Stimulated activated CD8-positive, alpha-beta memory T cell treated with anti-CD3 and anti-CD28 coated beads, Interleukin-7, amount 100 ng/mL, for 48 hours (primary cell): ENCODE measurements at places on chromosomes 1 and 21.

DNA sequence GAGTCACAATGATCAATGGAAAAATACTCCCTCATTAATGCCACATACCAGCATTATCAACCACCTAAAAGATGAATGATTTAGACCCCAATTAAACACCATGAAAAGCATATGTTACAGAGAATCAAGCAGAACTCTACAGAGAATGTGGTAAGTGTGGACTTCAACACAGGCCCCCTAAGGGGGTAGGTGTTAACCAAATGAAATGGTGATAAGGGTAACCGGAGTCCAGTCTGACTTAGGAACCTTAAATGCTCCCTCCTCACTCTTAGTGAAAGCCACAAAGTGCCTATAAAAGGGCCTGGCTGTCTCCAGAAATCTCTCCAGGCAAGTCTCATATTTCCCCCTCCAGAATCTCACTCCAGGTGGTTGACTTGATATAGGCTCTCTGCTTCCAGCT is 149.2 kb upstream of the FOXD3 start:
- DNase-seq = no peak

- no peak for DNase-seq
These were observed 46.1 kb upstream of the SLC30A1 start for GRCh38 chr1:211625040-211625439.

- no peak for DNase-seq
These were observed 79.8 kb downstream of the PIGK start for GRCh38 chr1:77139389-77139788.

DNA sequence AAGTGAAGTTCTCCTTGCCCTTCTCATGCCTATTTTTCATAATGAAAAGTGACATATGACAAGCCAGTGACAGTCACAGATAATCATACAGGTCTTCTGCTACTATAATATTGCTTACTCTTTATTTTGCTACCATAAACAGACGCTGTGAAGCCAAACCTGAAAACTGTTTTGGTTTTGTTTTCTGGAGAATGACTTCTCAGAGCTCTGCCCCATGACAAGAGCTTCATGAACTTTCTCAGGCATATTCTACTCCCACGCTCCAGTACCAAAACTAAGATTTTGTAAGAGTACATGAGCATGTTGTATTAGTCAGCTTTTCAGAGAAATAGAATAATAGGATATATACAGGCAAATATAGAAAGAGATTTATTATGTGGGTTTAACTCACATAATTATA is 64.3 kb upstream of the VTCN1 start:
- no peak for DNase-seq

DNA sequence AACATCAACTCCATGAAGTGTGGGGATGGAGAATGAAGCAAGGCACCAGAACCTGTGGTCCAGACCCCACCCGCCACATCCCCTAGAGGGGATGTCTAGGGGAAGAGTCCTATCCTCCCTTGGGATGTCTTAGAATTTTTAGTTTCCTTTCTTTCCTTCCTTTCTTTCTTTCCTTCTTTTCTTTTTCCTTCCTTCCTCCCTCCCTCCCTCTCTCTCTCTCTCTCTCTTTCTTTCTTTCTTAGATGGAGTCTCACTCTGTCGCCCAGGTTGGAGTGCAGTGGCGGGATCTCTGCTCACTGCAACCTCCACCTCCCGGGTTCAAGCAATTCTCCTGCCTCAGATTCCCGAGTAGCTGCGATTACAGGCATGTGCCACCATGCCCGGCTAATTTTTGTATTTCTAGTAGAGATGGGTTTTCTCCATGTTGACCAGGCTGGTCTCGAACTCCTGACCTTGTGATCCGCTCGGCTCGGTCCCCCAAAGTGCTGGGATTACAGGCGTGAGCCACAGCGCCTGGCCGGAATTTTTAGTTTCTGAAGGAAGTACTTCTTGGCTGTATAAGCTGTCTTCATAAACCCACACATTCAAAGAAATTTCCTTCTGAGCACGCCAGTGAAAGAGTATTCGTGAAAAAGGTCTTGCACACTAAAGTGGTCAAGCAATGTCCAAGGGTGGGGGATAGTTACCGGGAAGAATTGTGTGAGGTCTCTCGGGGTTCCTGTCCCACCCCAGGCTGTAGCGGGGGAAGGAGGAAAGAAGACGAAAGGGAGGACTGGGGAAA is 20.8 kb upstream of the LEFTY2 start:
- DNase-seq = no peak

GRCh38 chr1:226568975-226569741 is 20.6 kb downstream of the STUM start:
- no peak for DNase-seq

- no peak for DNase-seq
These were observed 1.6 kb downstream of the UBASH3A start for GRCh38 chr21:42405064-42406013.

GRCh38 chr1:11787804-11788436 is 17.8 kb downstream of the MTHFR start:
- no peak for DNase-seq

- no peak for DNase-seq
These were observed 49.0 kb upstream of the OLFM3 start for GRCh38 chr1:102045752-102046151.

- DNase-seq = no peak
These were observed 4.7 kb downstream of the OLFML2B start for GRCh38 chr1:162019006-162019405.

DNA sequence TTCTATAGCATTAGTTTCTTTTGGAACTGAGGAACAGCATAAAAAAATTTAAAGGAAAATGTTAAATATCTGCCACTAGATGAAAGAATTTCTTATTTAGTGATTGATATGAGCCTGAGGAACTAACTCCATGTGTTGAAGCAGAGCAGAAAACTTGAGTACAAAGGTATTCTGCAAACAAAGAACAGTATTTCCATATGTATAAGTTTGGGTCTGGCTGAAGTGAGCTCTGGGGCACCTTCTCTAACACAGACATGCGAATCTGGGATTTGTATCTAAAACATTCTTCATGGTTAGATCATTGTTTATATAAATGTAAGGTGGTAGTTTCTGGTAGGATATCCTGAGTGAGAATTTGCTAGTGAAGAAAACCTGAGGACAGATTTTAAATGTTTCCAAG is 123.2 kb downstream of the TYW3 start:
- no peak for DNase-seq

- no peak for DNase-seq
These were observed 231.2 kb upstream of the USP24 start for GRCh38 chr1:55446351-55446750.

GRCh38 chr1:154998201-154998780 is 4.3 kb upstream of the ZBTB7B start:
- no peak for DNase-seq

- no peak for DNase-seq
These were observed 11.4 kb upstream of the CCDC17 start for GRCh38 chr1:45635211-45635610.

DNA sequence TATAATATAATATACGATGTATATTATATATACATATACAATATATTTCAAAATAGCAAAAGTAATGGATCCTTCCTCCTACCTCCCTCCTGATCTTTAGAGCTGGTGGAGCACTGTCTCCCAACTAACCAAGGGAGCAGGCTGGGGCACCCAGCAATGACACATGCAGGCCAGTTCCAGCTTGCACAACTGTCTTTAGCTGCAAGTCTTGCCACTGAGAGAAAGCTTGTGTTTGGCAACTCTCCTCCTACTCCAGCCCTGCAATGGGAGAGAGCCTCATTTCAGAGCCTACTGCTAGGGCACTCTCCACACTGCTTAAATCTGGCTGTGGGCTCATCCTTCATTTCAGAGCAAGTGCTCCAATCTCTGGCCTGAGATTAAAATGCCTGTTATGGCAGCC is 469.8 kb upstream of the OLFM3 start:
- DNase-seq = no peak

DNA sequence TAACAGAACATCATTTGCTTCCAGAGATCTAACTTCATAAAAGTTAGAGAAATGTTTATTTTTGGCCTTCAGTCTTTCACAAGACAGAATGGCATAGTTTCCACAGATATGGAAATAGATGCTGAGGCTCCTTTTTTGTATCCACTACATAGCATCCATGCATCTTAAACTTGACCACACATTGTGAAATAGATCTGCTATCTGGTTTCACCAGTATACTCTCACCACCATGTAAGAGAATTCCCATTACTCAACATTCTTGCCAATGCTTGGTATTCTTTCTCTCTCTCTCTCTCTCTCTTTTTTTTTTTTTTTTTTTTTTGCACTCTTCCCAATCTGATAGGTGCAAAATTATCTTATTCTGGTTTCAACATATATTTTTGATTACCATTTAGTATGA is 52.1 kb upstream of the PRMT6 start:
- DNase-seq = no peak

- no peak for DNase-seq
These were observed 6.5 kb upstream of the ATP1A2 start for GRCh38 chr1:160108888-160109662.

DNA sequence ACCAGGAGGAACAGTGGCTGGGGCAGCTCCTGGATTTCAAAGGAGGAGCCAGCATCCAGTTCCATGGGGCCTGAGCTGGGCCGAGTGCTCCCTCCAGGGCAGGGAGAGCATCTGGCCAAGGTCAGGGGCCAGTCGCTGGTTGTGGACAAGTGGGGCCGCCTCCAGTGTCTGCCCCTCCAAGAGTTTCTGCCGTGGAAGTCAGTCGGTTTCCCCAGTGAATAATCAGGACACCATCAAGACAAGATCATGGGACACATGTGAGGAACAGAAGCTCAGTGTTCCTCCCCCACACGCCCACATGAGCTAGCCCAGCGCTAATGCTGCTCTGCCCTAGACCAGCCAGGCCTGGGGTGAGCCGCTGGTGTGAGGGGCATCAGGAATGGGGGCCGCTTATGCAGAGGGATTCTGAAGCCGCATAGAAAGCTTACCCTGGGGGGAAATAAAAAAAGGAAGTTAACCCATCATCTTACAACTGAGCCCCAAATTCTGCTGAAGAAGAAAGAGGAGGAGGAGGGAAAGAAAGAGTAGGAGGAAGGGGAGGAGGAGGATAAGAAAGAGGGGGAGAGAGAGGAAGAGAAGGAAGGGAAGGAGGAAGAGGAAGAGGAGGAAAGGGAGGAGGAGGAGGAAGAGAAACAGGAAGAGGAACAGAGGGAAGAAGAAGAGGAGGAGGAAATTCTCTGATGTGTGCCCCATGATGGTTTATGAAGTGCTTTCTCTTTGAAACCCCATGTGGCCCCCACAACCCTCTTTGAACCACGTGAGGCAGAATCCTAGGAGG is 198.4 kb downstream of the MATN1 start:
- no peak for DNase-seq

- no peak for DNase-seq
These were observed 1336.6 kb downstream of the BRINP3 start for GRCh38 chr1:189141056-189141455.

- DNase-seq = no peak
These were observed 30.3 kb upstream of the PLA2G2C start for GRCh38 chr1:20216574-20216973.

- DNase-seq = no peak
These were observed 68.3 kb downstream of the SSBP3 start for GRCh38 chr1:54337928-54338327.

DNA sequence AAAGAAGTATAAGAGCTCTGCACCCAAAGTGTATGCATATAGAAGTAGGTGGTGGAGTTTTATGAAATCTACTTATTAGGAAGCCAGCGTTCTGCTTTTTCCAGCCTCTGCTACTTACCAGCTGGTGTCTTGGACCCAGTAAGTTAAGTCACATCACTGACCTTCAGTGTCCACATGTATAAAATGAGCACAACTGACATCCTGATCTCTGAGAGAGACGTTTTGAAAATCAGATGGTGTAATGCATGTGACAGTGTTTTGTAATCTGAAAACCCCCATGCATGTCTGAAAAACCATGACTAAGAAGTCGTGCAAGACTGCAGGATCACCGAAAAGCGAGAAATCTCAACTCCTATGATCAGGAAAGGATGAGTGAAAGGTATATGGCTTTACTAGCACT is 2.0 kb downstream of the CR1 start:
- no peak for DNase-seq

DNA sequence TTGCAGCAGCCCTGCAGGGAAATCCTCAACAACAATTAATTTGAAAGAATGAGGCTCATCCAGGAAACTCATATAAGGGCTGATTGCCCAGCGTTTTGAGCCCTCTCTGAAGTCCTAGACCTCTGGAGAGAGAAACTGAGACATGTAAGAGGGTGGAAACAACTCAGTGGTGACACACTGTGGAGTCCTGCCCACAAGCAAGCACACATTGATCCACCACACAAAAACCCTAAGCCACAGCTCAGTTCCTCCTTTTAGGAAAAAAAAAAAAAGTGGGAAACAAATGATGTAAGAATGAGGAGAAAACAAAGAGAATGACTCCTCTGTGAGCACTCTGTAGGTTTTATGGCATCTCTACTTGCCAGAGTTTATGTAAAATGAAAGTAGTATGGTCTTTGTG is 22.9 kb upstream of the PLA2G5 start:
- DNase-seq = no peak

DNA sequence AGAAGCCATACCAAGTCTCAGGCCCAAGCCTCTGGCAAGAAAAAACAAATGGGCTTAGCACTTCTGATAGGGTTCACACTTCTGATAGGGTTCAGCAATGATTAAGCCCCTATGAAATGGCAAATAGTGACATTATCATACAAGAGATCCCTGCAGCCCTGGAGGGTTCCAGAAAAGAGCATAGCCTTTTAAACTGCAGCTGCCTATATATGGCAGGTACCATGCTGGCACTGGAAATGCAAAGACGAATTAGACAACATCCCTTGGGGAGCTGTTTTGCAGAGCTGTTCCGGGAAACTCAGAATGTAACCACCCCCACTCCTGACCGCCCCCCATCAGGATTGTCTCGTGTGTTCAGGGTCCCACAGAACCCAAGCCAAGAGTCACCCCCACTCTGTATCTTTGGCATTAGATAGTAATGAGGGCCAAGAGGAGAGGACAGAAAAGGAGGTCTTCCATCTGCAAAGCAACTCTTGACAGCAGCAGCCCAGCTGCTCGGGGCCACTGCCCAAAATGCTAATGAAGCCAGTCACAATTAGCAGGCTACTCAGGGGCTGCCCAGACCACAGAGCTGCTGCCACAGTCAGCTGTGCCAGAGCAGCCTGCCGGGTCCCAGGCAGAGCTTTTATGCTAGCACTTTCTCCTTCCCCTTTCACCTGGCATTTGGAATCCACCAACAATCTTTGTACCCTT is 50.9 kb downstream of the ITPKB start:
- no peak for DNase-seq

DNA sequence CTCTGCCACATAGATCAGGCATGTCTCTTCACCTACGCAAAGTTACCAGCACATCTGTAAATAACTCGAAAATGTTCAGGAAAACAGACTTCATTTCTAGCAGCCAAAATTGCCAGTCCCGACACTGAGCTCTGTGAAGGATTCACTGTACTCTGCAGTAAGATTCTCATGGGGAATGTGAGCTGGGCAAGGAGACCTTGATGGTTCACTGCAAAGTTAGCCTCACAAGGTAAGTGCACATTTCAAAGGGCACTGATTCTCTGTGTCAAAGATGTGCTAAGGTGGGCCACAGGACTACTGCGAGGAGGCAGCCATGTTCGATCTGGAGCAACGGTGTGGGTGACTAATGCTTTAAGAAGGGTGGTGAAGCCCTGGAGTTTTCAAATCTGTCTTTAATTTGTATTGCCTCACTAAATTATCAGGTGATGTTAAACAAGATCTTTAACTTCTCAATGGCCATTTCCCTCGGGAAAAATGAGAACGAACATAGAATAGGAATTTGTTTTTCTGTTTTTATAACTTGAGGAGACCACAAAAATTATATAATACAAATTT is 25.2 kb downstream of the STPG1 start:
- DNase-seq = no peak
